Activated CD4-positive, alpha-beta T cell treated with anti-CD3 and anti-CD28 coated beads for 1 hour (primary cell): ENCODE measurements at places on chromosomes 1 and 21.

- no peak for DNase-seq
Observed at GRCh38 chr1:116377541-116378529, 4.8 kb downstream of the ATP1A1 start.

- DNase-seq = no peak
Observed at GRCh38 chr21:14477841-14478240, 68.3 kb downstream of the SAMSN1 start.

GRCh38 chr1:96508233-96508632, 213.4 kb upstream of the PTBP2 start:
- DNase-seq = no peak

DNA sequence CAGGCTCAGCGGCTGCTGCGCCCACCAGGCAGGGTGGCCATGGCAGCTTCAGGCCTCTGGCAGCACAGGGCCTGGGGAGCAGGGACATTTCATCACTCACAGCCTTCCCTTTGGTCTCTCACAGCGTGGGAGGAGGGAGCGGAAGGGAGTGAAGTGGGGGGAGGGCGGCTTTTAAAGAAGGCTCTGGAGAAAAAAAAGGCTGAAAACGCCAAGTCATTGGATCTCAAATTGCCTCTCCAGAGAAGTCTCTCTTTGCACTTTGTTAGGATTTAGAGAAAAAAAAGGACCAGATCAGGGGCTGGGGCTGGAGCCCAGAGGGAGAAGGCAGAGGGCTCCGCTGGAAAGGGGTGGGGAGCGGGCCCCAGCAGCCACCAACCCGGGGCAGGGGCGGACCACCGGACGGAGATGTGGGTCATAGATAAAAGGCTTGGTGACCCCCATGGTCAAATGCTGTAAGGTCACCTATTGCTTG, 209.9 kb downstream of the GRIK3 start:
- DNase-seq = no peak

GRCh38 chr1:222791006-222791710, 23.7 kb upstream of the DISP1 start:
- no peak for DNase-seq

GRCh38 chr1:26280333-26281042, 602 bp downstream of the SH3BGRL3 start:
- DNase-seq = no peak

GRCh38 chr1:201653883-201654282, 115.0 kb downstream of the NAV1 start:
- no peak for DNase-seq

DNA sequence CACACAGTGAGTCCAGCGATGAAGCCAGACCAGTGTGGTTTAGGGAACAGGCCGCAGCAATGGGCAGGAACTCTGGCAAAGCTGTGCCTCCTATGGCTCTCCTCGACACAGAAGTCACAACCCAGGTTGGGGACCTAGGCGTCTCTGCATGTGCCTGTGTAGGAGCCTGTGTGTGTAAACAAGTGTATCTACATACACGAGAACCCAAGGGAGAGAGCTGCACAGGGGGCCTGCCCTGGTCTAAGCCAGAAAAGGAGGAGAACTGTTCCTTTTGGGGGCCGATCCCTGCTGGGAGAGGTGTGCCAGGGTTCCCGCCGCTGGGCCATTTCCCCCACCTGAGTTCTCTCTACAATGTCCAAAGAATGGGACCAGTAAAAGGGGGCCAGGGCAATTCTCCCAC, 56.0 kb downstream of the CD247 start:
- no peak for DNase-seq

GRCh38 chr1:217876896-217877295, 245.8 kb downstream of the SPATA17 start:
- DNase-seq = no peak

GRCh38 chr1:96837057-96837780, 115.6 kb downstream of the PTBP2 start:
- DNase-seq = no peak

DNA sequence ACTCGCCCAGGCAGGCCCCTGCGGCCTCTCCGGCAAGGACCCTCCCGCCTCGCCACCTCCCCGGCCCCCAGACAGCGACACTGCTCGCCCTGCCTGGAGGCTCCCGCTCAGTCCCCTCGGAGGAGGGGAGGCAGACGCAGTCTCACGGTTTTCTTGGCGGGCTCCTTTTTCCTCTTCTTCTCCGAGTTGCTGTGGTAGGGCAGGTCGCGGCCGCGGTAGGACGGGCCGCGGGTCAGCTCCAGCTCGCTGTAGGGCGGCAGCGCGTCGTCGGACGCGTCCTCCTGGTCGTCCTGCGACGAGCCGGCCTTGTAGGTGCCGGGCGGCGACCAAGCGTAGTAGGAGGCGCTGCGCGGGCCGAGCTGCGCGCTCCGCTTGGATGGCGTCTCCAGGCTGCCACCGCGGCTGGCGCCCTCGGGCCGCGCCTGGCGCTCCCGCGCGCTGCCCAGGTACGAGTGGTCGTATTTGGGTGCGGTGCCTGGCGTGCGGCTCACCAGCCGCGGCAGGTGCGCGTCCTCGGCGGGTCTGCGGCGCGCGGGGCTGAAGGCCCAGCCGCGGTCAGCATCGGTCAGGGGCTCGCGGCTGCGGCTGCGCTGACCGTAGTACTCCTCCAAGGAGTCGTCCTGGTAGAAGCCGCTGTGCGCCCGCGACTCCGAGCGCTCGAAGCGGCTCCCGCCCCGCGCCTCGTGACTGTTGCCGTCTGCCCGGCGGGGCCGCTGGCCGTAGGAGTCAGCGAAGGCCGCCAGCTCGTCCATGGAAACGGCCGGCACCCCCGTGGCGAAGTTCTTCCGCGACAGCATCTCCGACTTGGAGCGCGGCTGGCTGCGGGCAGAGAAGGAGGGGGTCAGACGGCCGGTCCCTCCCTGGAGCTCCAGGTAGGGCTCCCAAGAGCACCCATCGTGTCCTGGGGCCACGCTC, 44.8 kb upstream of the TADA1 start:
- DNase-seq = no peak

GRCh38 chr1:164619006-164619784, 60.2 kb downstream of the PBX1 start:
- DNase-seq = no peak

DNA sequence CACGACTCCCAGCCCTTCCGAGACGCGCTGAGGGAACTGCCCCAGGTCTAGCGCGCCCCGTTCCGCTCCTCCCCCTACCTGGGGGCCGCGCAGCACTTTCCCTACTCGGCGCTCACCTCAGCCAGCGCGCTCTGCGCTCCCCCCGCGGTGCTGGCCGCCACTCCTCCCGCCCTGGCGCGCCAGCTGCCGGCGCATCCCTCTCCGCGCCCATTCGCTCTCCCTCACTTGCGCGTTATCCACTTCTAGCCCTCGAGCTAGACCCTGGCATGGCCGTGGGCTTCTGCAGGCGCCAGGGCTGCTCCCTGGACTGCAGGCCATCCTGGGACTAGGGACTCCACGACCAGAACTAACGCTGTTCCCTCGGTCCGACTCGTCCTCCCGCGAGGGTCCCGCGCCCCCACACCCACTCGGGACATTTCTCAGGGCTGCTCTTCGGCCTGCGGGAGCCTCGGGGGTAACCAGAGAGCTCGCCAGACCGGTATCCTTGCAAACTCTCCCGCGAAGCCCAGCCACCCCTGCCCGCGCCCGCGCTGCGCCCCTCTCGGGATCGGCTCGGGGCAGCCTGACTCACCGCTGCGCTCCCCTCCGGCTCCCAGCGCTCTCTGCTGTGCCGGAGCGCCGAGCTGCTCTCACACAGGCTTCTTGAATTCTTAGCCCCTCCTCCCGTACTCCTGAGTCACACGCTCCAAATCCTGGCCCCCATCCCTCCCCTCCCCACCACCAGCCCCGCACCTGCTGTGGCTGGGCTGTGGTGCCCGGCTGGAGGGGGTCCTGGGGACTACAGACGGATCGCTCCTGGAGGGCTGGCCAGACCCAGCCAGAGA, at the start of gene NGF:
TSS of gene NGF (minus strand) at position 617 of the 824 bp plus-strand sequence. CDS start 51,454 bp downstream, outside the sequence.
- no peak for DNase-seq

DNA sequence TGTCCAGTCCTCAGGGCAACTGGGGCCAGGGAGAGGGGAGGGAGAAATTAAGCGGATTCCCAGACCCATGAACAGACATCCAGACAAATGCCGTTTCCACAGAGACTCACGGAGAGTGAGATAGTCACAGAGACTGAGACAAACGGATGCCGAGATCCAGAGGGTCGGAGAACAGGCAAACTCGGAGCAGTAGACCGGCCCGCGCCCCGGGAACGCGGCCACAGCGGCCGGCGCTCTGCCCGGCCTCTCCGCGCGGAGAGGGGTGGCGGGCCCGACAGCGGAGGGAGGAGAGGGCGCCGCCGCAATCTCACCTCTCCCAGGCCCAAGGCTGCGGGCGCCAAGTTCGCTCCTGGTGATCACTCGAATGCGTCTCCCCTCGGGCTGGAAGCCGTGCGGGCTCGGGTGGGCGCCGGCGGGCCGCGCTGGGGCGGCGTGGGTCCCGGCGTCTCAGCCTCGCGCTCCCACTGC, 831 bp upstream of the FOXD2 start:
- DNase-seq = no peak

- DNase-seq = no peak
Observed at GRCh38 chr1:91700771-91701471, 185.0 kb downstream of the TGFBR3 start.

GRCh38 chr21:38567970-38568360, 69.7 kb upstream of the ERG start:
- no peak for DNase-seq

DNA sequence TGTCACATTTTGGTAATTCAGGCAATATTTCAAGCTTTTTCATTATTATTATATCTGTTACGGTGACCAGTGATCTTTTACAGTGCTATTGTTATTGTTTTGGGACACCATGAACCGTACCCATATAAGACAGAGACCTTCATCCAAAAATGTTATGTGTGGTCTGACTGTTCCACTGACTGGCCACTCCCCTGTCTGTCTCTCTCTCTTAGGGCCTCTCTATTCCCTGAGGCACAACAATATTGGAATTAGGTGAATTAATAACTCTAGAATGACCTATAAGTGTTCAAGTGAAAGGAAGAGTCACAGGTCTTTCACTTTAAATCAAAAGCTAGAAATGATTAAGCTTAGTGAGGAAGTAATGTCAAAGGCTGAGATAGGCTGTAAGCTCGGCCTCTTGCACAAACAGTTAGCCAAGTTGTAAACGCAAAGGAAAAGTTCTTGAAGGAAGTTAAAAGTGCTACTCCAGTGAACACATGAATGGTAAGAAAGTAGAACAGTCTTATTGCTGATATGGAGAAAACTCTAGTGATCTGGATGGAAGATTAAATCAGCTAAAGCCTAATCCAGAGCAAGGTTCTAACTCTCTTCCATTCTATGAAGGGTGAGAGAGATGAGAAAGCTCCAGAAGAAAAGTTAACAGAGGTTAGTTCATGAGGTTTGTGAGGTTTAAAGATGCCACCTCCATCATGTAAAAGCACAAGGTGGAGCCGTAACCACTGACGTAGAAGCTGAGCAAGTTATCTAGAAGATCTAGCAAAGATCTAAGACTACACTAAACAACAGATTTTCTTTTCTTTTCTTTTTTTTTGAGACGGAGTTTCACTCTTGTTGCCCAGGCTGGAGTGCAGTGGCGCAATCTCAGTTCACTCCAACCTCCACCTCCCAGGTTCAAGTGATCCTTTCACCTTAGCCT, 19.7 kb upstream of the DIPK1A start:
- DNase-seq = no peak

- no peak for DNase-seq
Observed at GRCh38 chr1:9844106-9844505, 20.3 kb upstream of the CLSTN1 start.

DNA sequence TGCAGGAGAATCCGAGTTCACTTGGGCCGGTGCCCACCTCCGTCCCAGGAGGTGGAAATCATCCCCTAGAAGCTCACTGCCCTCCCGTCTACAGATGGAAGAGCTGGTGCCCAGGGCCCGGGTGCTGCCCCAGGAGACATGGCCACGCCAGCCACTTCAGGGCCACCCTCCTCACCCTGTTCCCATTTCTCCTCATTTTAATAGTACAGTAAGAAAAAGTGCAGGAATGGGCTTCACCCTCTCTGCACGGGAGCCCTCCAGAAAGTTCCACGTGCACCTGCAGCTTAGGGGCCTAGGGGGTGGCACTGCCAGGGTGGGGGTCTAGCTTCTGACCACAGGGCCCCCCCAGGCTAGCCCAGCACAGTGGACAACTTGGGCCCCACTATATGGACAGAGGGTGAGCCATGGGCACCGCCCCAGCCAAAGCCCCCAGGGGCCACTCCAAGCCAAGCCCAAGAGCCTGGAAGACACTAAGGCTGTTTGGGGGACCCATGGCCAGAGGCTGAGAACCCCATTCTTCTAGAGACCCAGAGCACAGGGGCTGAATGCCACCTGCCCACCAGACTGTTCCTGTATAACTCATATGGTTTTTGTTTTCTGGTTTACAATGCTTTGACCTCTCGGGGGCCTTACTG, 3.4 kb upstream of the FTCD start:
- peak; percentile 5 for DNase-seq

DNA sequence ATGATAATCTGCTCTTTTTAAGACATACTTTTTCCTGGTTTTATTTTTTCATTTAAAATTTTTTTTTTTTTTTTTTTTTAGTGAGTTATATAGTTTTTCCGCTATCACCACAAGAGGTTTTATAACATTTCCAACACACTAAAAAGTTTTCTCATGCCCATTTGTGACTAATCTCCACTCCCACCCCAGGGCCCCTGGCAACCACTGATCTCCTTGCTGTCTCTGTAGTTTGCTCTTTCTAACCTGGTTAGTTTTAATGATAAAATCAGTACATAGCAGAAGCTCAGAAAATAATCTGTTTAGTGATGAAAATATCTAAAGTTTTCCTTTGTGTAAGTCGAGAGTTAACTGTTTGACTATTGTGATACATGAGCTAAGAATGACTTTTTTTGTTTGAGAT, 41.8 kb downstream of the IARS2 start:
- DNase-seq = no peak

GRCh38 chr1:239617731-239618130, 231.4 kb downstream of the CHRM3 start:
- no peak for DNase-seq

DNA sequence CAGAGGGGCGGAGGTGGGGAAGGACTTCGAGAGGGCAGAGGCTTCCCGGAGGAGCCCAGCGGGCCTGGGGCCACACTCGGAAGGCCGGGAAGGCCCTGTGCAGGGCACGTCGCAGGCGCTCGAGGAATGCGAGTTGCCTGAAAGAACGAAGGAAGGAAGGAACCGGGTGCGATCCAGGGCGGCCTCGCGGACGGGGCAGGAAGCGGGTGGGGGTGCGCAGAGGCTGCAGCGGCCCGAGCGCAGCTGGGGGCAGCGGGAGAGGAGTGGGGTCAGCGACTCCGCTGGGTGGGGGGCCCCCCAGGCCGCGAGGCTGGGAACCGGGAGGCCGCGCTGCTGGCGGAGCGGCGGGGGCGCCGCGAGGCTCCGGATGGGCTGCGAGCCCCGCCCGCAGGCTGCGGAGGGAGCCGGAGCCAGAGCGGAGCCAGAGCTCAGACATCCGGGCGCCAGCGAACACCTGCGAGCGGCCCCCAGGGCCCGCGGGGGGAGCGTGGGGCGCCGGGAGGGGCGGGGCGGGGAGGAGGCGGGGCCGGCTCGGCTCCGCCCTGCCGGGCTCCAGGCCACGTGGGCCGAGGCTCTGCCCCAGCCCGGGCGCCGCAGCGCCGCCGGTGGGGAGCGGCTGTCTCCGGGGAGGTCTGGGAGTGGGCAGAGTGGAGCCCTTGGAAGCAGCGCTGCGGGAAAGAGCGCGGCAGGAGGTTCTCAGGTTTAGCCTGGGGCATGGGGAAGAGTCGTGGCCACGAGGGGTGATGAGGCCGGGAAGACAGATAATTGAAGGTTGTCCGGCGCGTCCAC, 4.6 kb downstream of the ID3 start:
- peak; percentile 80 for DNase-seq

- DNase-seq = no peak
Observed at GRCh38 chr21:44880405-44881197, 7.1 kb upstream of the PTTG1IP start.
